ENCODE measurements at places on chromosomes 11 and 22.

DNA sequence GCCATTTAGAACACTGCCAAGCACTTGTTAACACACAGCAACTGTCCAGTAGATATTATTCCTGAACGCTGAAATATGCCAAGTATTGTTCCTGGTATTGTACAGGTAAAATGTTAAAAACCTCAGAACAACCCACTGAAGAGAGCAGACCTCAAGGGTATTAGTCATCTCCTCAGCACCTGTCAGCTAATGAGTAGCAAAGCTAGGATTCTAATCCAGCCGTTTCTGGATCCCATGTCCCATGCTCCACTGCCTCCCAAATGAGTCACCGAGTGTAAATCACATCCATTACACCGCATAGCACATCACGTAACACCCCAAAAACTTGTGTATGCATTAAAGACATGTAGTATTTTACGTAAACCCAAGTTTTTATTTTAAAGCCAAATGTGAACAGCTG is 705.4 kb upstream of the TENM4 start:
- no peak for DNase-seq

DNA sequence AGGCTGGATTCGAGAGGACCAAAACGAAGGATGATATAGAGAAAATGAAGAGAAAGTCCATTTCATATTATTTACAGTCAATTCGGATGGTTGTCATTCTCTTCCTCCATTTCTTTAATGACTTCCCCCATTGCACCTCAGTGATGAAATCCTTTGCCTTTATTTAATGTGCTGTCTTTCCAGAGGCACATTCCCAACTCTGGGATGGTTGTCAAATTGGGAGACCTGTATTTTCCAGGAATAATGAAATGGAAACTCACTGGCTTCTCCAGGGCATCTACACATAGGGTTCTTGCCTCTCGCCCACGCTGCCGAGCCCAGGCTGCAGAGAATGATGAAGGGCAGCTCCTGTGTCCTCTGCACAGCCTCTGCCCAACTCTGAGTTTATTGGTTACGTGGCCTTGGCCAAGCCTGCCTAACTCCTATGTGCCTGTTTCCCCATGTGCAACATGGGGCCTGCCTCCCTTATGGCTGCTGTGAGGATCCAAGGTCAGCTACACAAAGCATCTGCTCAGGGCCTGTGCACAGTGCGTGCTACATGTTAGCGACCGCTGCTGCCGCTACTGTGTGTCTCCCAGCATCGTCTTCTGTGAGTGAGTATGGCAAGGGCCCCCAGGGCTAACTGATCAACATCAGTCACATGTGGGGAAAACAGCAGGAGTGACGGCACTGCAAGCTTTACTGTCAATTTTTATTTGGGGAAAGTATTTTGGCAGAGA is 81.5 kb upstream of the BID start:
- DNase-seq, result no peak

DNA sequence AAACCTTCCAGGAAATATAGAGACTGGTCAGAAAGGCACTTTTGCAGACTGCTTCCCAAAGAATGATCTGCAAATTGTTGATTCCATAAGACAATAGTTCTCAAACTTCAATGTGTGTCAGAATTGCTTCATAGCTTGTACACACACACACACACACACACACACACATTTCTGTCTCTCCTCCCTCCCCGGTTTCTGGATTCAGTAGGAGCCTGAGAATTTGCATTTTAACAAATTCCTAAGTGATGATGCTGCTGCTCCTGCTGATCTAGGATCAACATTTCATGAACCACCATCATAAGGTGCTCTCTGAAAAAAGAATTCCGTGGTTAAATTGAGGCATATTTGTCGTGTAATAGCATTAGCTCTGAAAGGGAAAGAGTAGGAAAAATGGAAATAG is 35.3 kb upstream of the FZD4 start:
- no peak for DNase-seq

DNA sequence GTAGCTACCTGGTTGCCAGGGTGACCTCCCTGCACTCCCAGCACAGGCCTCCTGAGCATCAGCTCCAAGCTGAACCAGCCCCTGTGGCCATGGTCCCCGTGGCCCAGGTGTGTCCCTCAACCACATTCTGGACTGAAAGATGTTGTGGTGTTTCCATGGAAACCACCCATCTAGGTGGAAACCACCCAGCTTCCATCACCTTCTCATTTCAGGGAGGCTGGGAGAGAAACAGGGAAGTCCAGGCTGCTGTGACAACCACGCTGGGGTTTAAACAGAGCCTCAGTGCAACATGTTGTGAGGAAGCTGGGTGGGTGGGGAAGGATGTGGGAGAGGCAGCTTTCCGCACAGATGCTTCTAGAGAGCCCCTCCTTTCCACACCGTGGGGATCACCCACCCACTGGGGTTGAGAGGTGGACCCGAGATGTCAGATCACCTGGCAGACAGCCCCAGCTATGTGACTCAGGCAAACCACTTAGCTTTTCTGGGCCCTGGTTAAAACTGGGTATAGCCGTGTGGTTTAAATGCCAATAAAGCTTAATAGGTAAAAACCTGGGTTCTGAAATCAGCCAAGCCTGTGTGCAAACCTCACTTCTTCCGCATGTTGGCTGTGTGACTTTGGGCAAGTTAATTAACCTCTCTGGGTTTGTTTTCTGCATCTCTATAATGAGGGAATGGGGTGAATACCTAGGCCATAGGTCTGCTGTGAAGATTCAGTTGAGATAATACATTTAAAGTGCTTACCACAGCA is 46.4 kb downstream of the CD82 start:
- DNase-seq, result no peak

DNA sequence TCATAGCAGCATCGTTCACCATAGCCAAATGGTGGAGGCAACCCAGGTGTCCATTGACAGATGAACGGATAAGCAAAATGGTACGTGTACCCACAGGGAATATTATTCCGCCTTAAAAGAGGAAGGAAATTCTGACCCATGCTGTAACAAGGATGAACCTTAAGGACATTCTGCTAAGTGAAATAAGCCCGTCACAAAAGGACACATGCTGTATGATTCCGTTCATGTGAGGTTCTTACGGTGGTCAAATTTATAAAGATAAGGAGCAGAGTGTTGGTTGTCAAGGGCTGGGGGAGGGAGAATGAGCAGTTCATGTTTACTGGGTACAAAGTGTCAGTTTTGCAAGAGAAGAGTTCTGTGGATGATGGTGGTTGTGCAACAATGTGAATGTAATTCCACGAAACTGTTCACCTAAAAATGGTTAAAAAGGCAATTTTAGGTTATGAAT is 26.3 kb downstream of the APOL1 start:
- DNase-seq, result no peak

DNA sequence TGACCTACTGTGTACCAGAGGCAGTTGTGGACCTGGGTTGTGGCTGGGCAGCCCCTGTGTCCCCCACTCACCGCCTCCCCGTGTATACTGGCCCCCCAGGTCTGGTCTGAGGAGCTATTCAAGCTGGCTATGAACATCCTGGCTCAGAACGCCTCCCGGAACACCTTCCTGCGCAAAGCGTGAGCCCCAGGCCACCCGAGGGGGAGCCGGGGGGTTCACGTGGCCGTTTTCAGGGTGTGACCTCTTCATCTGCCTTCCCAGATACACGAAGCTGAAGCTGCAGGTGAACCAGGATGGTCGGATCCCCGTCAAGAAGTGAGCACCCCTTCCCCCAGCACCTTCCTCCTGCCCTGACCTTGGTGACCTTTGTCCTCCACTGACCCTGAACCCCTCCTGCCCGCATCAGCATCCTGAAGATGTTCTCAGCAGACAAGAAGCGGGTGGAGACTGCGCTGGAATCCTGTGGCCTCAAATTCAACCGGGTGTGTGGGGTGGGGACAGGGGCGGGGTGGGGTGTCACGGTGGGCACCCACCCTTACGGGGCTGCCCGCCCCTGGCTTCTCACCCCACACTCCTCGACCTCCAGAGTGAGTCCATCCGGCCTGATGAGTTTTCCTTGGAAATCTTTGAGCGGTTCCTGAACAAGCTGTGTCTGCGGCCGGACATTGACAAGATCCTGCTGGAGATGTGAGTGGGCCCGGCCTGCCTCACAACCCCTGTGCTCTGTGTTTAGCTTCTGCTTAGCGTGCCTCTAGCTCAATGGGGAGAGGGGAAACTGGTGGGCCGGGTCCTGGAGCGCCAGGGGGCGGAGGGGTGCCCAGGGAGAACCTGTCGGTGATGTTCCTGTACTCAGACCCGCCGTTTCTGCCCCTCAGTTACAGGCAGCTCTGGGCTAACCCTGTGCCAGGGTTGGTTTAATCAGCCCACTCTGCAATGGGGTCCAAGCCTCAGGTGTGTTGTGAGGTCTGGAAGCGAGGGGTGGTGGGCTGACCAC is 4.1 kb downstream of the PLCB3 start:
- DNase-seq, result no peak

GRCh38 chr11:12640355-12640754 is 33.9 kb upstream of the TEAD1 start:
- no peak for DNase-seq

DNA sequence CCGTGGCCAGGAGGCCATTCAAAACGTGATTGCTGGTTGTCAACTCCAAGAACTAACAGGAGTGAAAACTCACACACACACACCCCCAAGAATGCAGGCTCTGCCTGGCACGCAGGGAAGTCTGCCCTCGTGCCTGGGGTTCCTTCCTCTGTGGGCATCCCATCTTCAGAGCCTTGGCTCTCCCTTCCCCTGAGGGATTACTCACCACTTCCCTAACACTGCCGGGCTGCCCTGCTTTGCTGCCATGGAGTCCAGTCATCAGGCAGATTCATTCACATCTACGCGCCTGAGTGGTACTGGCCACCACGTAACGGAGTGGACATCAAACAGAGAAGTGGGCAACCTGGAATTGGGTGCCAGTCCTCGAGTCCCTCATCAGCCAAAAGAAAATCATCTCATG is 120.7 kb upstream of the TMEM45B start:
- no peak for DNase-seq

GRCh38 chr11:130519128-130519932 is 70.9 kb downstream of the ADAMTS15 start:
- no peak for DNase-seq

- DNase-seq, result no peak
Measured at GRCh38 chr11:127962416-127962815, 624.9 kb downstream of the ETS1 start.

DNA sequence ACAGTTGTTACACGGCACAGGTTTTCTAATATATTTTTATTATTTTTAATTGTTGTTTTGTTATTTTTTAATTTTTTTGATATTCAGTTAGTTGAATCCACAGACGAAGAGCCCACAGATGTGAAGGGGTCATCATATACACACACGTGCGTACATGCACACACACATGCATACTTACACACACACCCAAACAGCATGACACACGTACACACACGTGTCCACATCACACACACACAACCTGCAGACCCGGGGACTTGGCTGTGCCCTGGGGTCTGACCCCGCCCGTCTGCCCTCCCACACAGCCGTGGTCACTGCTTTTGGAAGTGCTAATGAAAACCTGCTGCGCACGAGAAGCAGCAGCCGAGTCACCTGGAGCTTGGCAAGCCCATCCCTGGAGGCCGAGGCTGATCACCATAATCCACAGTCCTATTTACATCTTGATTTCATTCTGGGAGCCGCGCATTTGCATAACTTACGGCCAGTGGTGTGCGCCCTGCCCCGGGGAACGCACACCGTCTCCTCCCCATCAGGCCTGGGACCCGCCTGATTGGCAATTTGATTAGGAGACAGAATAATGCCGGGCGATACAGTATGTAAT is 110.3 kb downstream of the BRD1 start:
- DNase-seq, result no peak

GRCh38 chr11:103637295-103637694 is 399.1 kb upstream of the DDI1 start:
- DNase-seq, result no peak

- DNase-seq, result no peak
Measured at GRCh38 chr22:31872209-31872608, 72.1 kb upstream of the YWHAH start.

GRCh38 chr11:88357323-88358039 is 19.9 kb upstream of the CTSC start:
- DNase-seq, result no peak

DNA sequence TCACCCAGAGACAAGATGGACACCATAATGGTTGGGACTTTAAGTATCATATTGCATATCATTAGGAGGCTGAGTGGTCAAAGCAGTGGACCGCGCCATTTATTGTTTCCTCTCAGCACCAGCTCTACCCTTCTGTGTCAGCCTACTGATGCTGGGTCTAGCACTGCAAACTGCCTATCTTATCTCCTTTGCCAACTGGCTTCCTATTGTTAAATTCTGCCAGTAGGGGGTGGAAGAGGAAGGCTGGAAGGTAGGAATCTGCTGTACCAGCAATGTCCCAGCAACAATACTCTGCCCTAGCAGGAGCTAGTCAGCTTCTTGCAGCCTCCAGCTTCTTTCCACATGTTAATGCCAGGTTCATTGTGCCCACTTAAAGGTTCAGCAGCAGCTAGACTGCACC is 367.1 kb upstream of the PDGFD start:
- no peak for DNase-seq

GRCh38 chr11:15286465-15286864 is 171.7 kb downstream of the INSC start:
- no peak for DNase-seq

GRCh38 chr11:61477727-61478148 is 30.8 kb upstream of the LRRC10B start:
- DNase-seq, result no peak

- DNase-seq, result no peak
Measured at GRCh38 chr11:68976095-68976494, 4.7 kb downstream of the MRGPRD start.

DNA sequence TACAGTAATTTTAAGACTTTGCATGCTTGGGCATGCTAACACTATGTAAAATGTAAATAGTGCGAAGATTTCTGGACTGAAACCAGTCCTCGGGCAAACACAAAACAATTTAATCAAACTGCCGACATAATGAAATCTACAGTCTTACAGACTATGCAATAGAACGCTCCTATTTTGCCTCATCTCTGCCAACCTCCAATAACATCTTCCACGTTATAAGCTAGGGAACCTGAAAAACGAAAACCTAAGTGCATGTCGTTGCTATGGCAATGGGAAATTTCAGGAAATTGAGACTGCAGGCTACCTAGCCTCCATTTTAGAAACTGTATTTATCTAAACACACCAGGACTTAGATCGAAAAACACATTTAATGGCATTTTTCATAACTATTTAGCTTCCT is 1.1 kb downstream of the CSTF3 start:
- DNase-seq, result no peak

- DNase-seq, result no peak
Measured at GRCh38 chr11:121152764-121153163, 51.7 kb downstream of the TECTA start.

DNA sequence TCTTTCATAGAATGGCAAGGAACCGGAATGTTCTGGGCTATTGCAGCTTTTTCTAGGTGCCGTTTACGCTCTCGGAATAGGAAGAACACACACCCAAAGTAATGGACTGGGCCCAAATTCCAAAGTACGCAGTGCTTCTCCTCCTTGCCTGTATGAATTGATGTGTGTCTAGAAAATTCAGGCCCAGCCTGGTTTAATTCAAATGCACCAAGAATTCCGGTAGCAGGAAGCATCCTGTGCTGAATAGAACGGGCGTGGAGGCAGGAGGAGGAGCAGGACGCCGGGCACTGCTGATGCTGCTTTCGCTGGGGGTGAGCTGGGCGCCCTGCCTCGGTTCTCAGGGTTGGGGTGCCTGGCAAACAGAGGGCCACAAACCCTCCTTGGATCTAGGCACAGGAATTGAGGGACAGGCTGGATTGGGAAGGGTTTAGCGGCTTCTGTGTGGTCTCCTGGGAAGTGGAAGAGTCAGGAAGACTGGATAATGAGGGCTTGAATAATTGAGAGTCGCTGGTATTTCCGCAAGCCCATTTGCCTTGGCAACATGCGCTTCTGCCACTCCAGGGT is 2.0 kb downstream of the PARVB start:
- DNase-seq, result no peak

GRCh38 chr11:126992065-126992803 is 8.3 kb downstream of the KIRREL3 start:
- DNase-seq, result no peak
